Fibroblast of gingiva (primary cell): ENCODE measurements at places on chromosomes 1 and 21.

GRCh38 chr1:101875891-101876290 lies 120.8 kb downstream of the OLFM3 start:
- no peak for DNase-seq

GRCh38 chr1:110774398-110774797 lies 98.5 kb upstream of the CD53 start:
- DNase-seq = no peak

DNA sequence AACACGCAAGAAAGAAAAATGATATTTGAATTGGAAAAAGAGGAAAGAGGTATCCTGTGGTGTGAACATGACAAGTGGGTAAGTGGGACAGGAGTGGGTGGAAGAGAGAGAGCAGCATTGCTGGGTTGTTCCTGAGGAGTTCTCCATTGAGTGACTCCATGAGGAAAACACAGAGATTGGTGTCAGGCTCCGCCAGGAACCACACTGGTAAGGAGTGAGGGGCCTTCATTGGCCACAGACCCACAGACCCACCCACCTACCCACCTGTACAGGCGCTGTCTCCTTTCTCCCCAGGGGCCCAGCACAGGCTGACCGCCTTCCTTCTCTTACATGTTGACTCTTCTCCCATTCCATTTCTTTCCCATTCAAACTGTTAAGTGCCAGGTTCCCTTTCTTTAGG lies 20.9 kb downstream of the S100A7A start:
- no peak for DNase-seq

- DNase-seq = no peak
Observed at GRCh38 chr1:56403321-56403720, 176.0 kb downstream of the PLPP3 start.

GRCh38 chr21:42582787-42583476 lies 69.3 kb downstream of the SLC37A1 start:
- DNase-seq = no peak

GRCh38 chr1:29258189-29258975 lies 22.1 kb downstream of the PTPRU start:
- no peak for DNase-seq

DNA sequence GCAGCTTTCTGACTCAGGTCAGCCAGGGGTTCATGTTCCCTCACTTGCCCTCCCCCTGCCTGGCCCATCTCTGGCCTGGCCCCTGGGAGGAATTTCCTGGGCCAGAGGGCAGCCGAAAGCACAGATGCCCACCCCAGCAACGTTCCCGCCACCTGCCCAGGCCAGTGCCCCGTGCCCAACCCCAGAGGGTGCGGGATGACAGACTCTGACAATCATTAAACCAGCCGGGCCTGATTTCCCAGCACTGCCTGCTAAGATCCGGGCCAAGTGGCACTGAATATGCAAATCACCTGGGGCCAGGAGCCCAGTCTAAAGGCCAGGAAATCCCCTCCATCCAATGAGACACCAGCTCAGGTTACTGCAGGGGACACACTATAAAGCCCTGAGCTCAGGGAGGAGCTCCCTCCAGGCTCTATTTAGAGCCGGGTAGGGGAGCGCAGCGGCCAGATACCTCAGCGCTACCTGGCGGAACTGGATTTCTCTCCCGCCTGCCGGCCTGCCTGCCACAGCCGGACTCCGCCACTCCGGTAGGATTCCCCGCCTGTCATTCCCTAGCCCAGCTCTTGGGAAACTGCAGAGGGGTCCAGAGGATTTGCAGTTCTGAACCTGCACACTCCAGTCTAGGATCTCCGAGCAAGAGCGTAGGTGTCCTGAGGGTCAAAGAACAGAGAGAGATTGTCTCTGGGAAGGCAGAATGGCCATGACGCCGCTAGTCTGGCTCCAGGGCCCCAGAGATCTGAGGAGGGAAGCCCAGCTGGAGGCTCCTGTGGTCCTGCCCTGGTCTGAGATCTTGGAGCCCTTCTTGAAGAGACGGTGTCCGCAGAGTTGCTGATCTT lies at the start of gene ELF3:
ELF3 (plus strand) TSS at position 408 of the 836 bp plus-strand sequence. CDS start 550 bp downstream, outside the sequence.
- DNase-seq = no peak

DNA sequence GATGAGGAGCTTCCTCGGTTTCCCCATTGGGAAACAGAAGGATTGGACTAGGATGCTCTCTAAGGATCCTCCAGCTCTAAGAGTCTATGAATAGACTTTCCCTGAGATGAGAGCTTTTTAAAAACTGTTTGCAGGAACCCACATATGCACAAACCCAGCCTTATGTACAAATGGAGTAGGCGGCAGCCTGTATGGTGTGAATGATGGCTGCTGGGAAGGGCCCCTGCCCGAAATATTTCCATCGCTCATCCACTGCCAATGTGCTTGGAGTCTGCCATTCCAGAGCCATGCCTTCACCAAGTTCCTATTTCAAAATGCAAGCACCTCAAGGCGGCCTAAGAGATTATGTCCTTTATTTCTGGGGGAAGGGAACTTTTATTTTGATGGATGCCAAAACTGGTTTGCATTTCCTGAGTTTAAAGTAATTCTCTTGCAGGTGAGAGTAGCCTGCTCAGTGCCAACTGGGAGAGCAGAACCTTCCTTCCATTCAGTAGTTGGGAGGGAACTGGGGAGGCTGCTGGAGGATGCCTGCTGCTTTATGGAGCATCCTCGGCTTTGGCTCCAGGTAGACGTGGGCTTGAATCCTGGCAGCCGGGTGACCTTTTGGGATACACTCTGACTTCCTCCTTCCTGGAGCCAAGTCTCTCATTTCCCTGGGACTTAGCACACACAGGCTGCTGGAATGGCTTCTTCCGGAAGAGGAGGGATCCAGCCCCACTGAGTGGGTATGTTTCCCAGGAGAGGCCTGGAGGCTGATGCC lies 165.9 kb downstream of the ACTL8 start:
- no peak for DNase-seq

GRCh38 chr1:243727503-243728203 lies 122.4 kb downstream of the AKT3 start:
- DNase-seq = no peak
